ENCODE measurements at places on chromosomes 4 and X.

DNA sequence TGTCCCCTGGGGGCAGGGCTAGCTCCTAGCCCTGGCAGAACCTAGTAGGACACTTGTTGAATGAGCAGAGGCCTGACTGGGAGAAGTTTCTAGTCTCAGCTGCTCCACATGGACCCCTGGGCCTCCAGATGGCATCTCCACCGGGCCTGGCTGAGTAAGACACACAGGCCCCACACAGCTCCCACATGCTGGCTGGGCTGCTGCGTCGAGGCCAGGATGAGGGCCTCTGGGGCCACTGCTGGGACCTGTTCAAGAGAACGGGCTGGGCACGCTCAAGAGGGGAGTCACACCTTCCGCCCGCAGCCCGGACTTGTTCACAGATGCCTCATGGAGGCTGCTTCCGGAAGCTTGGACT, 4.2 kb upstream of the HGFAC start:
- no peak for ATAC-seq

GRCh38 chr4:78069859-78070258, 12.7 kb downstream of the FRAS1 start:
- ATAC-seq, result no peak

GRCh38 chr4:128287871-128288688, 467 bp upstream of the PGRMC2 start:
- peak; percentile 82 for ATAC-seq

DNA sequence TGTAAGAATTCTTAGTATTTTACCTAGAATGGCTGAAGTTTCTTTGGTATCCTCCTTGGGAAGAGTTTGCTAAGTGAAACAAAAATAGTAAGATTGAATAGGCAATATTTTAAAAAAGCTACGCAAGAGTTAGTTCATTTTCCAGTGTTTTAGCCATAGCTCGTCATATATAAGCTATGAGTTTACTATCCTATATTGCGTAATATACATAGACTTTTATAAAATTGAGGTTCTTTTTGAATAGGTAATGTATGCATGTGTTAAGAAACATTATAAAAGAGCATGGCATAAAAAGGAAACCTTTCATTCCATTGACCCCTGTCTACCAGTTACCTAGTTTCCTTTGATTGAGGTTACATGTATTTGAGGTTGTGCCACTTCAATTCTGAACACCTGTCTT, 67.0 kb downstream of the DACH2 start:
- ATAC-seq, result no peak

DNA sequence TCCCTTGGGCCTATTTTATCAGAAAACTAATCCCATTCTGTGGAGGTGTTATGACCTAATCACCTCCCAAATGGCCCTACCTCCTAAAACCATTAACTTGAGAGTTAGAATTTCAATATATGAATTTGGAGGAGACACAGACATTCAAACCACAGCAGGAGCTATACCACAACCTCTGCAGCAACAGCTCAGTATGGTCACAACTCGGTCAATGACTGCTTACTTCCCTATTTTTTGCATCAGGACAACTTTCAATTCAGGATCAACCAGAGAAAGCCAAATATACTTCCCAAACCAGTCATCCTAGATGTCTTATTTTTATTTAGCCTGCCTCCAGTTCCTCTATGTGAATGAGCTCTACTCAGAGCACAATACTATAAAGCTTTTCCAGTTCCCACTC, 11.3 kb upstream of the SMARCA5 start:
- ATAC-seq, result no peak

DNA sequence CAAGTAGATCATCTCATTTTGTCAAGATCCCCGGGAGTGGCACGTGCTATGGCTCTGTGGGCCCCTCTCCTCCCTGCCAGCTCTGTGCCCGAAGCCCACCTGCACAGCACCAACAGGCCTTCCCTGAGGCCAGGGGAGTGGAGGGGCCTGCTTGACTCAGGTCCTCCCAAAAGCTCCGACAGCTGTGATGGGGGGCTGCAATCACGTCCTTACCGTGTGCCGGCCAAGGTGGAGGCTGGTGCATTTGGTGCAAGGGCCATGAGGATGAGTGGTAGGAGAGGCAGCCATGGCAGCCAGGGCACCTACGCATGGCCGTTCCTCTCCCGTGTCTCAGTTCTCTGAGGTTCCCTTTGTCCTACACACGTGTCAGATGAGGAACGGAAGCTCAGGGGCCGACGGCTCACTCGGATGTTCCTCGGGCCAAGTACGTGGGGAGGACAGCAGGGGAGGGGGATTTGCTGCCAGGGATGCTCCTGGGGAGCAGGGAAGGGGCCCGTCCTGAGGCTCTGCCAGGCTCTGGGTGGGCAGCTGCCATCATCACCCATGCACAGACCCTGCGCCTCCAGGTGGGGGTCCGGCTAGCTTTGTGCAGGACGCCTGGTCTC, 95.8 kb downstream of the HMX1 start:
- ATAC-seq, result no peak

DNA sequence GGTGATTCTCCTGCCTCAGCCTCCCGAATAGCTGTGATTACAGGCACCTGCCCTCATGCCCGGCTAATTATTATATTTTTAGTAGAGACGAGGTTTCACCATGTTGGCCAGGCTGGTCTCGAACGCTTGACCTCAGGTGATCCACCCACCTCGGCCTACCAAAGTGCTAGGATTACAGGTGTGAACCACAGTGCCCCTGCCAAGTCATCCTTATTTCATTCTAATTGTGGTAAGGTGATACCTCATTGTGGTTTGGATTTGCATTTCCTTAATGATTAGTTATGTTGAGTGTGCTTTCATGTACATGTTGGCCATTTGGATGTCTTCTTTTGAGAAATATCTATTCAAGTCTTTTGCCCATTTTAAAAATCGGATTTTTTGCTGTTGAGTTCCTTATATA, 93.0 kb downstream of the USP9X start:
- no peak for ATAC-seq

DNA sequence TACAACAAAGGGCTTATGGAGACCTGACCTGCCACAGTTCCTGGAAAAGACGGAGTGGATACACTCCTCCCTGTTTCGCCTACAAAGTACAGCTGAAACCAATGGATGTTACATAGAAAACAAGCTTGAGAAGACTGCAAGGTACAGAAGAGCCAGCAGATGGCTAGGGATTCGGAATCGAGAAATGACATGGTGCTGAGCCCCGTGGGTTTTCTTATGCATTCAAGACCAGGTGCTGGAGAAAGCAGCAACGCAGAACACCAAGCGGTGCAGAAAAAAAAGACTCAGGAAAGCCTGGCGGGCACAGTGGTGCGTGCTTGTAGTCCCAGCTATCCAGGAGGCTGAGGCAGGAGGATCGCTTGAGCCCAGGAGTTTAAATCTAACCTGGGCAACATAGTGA, 13.8 kb downstream of the TIMM17B start:
- ATAC-seq, result peak; percentile 25

GRCh38 chr4:184536065-184536880, 61.9 kb upstream of the IRF2 start:
- no peak for ATAC-seq

DNA sequence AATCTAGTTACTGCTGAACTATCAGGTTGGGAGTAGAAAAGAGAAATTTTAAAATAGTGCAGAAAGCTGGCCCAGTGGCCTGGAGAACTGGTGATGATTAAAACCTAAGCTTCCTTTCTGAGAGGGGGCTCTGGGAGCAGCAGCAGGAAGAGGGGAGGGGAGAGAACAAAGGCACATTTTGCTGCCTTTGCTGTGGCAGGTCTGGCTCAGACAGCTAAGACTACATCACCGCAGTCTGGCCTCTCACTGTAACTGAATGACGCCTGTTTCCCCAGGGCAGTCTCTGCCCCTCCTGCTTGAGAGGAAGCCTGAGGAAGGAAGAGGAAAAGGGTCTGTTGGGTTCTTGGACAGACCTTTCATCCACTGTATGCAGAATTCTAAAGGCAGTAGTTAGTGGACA, 148.5 kb downstream of the FRAS1 start:
- no peak for ATAC-seq

Measured in motor neuron (in vitro differentiated cells).